Naive B cell (primary cell): ENCODE measurements at places on chromosomes 2 and 18.

- DNase-seq: no peak
Measured at GRCh38 chr2:58834404-58834803, 593.3 kb upstream of the FANCL start.

DNA sequence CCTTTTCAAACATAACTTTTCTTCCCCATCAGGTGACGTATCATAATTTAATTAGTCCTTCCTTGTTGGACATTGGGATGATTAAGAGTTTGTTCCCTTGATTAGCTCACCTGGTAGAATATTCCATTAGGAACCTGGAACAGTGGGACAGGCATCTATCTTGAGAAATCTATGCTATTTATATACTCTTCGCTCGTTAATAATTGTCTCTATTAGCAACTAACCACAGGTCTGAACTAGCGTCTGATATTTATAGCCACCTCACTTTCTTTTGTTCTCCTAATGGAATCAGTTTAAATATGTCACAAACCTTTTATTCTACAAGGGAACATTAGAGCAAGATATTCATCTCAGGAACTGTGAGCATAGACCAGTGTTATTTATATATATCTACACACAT lies 79.8 kb downstream of the MAPK4 start:
- no peak for DNase-seq

DNA sequence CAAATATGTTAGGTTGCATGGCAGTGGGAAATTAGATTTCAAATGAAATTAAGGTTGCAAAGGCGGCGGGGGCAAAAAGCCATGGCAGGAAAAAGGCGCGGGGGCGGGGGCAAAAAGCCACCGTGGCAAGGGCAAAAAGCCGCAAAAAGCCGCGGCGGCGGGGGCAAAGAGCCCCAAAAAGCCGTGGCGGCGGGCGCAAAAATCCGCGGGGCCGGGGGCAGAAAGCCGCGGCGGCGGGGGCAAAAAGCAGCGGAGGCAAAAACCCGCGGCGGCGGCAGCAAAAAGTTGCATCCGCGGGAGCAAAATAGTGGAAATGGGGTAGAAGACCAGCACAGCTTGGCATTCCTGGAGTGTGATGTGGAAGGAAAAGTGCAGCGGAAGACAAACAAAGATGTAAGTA lies 417.1 kb downstream of the ANKRD30B start:
- no peak for DNase-seq

DNA sequence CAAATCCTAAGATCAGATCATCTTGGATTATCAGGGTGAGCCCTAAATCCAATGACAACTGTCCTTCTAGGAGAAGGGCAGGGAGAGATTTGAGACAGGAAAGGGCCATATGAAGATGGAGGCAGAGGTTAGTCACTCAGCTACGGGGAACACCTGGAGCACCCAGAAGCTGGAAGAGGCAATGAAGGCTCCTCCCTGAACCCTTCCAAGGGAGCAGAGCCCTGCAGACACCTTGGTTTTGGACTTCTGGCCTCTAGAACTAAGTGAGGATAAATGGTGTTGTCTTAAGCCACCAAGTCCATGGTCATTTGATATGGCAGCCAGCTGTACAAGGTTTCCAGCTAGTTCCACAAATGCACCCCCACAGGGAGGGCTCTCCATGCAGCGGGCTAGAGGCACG lies 6.9 kb upstream of the PTPN2 start:
- no peak for DNase-seq

DNA sequence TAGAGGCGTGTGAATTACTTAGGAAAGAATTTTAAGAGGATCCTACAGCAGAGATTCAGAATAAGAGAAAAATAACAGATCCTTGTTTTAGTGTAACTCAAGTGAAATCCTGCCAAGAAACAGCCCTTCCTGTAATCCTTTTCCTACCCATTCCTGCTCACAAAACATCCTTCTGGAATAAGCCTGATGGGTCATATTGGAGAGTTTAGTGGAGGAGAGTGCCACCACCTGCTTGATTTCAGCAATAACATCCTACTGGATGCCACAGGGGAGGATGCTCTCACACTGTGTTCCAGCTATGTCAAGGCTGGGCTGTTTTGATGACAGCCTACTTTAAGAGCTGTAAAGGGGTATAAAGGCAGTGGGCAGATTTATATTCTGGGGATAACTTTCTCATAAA lies 54.8 kb upstream of the CCDC178 start:
- DNase-seq: no peak

DNA sequence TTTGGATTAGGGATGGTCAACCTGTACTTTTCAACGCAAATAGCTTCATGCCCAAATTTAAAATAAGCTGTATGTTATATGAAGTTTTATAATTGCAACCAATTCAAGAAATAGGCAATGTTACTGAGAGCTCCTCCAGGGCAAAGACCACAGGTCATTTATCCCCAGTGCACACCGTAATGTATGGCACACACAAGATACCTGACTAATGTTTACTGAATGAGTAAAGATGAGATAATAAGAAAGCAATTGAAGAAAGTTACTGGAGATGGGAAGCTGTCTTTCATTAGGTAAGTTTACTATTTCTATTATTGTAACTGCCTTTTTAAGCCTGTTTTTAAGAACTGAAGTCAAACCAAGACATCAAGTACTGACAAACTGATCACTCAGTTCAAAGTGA lies 184.5 kb upstream of the VRK2 start:
- no peak for DNase-seq

DNA sequence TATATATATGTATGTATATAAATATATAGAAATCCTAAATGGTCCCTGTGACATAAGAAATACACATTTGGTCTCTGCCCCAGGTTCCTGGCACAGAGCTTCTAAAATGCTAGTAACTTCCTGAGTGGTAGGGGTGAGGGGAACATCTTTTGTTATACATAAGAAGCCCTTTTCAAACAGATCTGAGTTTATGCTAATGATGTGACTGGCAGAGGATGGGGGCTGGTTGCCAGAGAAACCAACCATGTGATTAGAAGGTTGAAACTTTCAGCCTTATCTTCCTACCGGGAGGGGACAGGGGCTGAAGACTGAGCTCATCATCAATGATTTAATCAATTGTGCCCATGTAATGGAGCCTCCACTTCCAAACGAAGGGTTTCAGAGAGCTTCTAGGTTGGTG lies 16.3 kb downstream of the MFSD2B start:
- no peak for DNase-seq

DNA sequence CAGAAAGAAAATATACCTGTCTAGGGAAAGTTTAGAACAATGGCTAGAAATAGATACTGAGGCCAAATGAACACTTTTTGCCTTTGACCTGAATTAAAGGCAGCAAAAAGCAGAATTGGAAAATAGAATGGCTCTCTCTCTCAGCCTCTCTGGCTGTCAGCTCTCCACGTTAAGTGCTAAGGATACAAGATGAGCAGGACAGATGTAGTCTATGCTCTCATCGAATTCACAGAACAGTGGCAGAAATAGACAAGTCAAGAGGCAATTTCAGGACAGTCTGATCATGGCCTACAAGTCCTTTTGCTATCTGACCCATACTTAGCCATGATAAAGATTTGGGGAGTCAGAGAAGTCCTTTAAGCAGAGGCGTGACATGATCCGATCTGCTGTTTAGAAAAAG lies 120.2 kb upstream of the CREB1 start:
- no peak for DNase-seq

- no peak for DNase-seq
Measured at GRCh38 chr18:11251229-11251890, 102.0 kb upstream of the PIEZO2 start.

GRCh38 chr2:212975333-212975732 lies 176.1 kb downstream of the IKZF2 start:
- DNase-seq: no peak

DNA sequence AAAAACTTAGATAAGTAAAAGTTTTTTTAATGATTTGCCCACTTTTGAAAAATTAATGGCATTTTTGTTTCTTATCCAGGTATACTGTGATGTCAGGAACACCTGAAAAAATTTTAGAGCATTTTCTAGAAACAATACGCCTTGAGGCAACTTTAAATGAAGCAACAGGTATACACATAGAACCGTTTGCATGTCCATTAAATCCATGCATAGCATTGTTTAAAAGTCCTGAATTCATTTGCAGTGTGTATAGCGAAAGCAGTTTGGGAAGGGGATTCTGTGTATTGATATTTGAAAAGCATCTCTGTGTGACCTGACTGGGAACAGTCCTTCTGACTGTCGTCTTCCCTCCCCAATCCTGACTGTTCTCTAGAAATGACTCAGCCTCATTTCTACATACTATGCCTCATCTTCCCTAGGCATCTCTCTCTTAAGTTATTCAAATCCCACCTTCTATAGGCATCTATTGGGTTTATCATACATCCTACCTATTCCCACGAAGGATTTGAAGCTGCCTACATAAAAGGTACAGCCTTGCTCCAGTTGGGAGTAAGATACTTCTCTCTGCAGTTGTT lies 79.2 kb upstream of the MAP3K20 start:
- DNase-seq: no peak

GRCh38 chr2:232636788-232637420 lies 3.5 kb downstream of the EFHD1 start:
- no peak for DNase-seq

GRCh38 chr2:44813165-44813564 lies 128.3 kb upstream of the SIX3 start:
- no peak for DNase-seq

DNA sequence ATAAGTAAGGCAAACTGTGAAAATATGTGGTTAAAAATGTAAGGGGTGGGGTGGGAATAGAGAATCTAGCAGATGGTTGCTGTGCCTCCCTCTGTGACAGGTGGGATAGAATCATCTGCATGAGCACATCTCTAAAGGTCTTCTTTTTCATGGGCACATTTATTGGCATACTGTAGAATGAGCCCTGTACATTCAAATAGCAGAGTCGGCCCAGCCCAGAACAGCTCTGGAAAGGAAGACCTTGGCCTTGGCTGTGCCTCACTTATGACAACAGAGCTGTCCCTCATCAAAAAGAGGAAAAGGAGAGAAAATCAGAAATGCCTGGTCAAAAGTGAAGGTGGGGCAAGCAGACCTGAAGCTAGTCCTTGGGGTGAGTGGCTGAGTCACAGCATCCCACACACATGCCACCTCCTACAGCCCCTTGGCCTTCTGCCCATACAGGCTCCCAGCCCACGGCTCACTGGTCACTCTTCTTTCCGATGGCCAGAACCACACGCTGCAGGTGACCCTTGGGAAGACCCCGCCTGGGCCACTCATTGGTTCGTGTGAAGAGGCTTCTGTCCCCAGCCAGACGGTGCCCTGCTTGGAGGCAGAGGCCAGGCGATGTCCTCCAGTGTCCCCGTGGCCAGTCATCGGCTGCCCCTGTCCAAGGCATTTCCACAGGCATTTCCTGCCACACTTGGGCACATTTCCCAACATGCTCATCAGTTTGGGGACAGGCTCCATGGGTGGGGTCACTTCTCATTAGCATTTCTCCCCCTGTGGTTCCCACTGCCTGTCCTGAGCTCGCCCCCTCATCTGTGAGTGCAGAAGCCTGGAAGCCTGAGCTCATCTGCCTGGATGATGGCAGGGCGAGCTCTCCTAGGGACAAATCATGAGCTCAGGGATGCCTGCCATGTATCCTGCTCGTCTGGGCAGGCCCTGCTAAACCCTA lies 113.6 kb downstream of the MCFD2 start:
- DNase-seq: no peak

GRCh38 chr18:44887227-44887631 lies 206.5 kb downstream of the SETBP1 start:
- no peak for DNase-seq

DNA sequence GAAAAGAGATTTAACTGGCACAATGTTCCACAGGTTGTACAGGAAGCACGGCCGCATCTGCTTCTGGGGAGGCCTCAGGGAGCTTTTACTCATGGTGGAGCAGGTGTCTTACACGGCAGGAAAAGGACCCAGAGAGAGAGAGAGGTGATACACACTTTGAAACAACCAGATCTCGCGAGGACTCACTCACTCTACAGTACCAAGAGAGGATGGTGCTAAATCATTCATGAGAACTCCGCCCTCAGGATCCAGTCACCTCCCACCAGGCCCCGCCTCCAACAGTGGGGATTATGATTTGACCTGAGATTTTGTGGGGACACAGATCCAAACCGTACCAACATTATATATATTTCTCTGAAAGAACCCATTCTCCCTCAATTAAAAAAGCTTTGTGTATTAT lies 79.7 kb upstream of the DOCK10 start:
- no peak for DNase-seq

- no peak for DNase-seq
Measured at GRCh38 chr2:196403471-196403870, 232.1 kb upstream of the STK17B start.

GRCh38 chr2:138122891-138123290 lies 158.6 kb downstream of the HNMT start:
- DNase-seq: no peak

GRCh38 chr2:180707884-180708205 lies 272.6 kb upstream of the UBE2E3 start:
- no peak for DNase-seq

GRCh38 chr2:181457741-181458425 lies 697 bp downstream of the ITGA4 start:
- DNase-seq: peak; percentile 36

- DNase-seq: no peak
Measured at GRCh38 chr2:197033222-197033621, 106.7 kb upstream of the PGAP1 start.

- DNase-seq: no peak
Measured at GRCh38 chr2:148546270-148546669, 98.3 kb upstream of the EPC2 start.
